ENCODE measurements at places on chromosomes 16 and 17.
A peak's percentile ranks its signal among the peaks of the same experiment; 100 is the strongest.

GRCh38 chr16:89761304-89761922, 40.1 kb downstream of the ZNF276 start:
- DNase-seq = no peak

GRCh38 chr16:64375391-64375980, 746.4 kb downstream of the CDH11 start:
- no peak for DNase-seq

DNA sequence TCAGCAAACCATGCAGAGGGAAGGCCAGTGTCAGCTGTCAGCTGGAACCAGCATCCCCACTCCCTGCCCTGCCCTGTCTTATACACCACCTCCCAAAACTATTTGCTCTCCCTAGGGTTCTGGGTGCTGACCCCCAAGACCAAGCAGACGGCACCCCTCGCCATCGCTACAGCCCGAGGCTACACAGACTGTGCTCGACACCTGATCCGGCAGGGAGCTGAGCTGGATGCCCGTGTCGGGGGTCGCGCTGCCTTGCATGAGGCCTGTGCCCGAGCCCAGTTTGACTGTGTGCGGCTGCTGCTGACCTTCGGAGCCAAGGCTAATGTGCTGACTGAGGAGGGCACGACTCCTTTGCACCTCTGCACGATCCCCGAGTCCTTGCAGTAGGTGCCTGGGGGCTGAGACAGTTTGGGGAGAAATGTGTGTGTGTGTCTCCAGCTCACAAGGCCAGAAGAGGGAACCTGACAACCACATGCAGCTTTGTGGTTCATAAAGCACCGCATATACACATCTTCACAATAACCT, 1.5 kb downstream of the ASB16 start:
- no peak for DNase-seq

DNA sequence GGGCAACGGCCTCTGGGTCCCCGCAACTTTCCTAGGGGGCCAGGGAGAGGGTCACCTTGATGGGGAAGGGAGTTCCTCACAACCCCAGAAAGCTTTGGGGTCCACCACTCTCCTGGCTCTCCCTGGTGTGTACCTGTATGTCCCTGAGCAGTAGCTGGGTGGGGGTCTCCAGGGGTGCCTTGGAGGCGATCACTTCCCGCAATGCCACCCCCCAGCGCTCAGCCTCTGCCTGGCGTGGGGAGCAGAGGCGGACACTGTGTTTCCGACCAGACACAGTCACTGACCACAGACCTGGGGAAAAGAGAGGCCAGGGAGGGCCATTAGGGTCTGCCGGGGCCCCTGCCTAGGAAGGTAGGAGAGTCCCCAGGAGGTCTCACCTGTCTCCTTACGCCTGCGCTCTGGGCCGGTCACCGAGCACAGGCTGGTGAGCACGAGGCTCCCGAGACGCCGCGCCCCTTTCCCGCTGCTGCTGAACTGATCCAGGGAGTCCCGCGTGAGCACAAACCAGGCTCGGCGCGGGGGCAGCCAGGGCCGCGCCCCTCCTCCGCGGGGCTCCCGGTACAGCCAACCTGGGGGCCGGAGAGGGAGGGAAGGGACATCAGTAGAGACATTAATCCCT, 3.4 kb downstream of the PLEKHH3 start:
- no peak for DNase-seq

GRCh38 chr16:23514381-23515152, 4.3 kb upstream of the GGA2 start:
- DNase-seq = no peak

GRCh38 chr16:73020409-73020884, 27.5 kb downstream of the ZFHX3 start:
- no peak for DNase-seq

DNA sequence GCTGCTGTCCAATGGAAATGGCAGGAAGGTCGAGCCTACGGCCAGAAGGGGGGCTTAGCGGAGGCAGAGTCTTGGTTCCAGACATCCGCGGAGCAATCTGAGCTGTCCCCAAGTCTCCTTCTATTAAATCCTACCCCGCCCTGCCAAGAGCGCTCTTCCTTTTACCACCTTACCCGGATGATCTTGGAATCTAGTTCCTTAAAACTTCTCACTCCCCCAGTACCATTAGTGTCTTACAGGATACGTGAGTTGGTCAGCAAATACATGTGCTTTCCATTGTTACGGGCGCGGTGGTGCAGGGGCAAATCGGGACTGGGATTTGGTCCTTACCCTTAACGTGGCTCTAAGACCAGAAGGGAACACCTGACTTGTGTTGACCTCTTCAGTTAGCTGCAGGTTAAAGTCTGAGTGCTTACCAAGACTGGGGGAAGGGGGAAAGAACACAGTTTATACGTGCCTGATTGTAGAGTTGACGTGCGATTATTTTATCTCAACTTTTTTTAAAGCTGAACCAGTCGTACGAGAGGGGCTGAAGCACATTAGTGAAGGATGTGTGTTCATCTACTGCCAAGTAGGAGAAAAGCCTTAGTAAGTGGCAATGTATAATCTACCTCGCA, 495 bp downstream of the TXNDC17 start:
- DNase-seq = no peak

GRCh38 chr16:9447195-9447551, 355.7 kb downstream of the HAPSTR1 start:
- no peak for DNase-seq

- no peak for DNase-seq
Observed at GRCh38 chr17:75228847-75229246, 23.4 kb downstream of the NUP85 start.

DNA sequence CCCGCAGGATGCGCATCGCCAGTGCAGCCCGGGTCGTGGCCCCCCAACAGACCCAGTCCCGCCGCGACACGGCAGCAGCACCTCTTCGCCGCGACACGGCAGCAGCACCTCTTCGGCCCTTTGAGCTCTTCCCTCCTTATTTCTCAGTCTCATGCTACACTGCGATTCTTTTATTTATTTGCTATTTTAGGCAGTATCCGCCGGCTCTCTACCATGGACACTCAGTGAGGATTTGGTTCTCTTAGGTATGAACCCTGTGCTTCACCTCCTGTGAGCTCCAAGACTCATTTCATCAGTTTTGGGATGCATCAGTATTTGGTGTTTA, 8.3 kb upstream of the MAP2K3 start:
- DNase-seq = no peak

GRCh38 chr16:3058139-3059030, 7.1 kb upstream of the IL32 start:
- peak; percentile 42 for DNase-seq

DNA sequence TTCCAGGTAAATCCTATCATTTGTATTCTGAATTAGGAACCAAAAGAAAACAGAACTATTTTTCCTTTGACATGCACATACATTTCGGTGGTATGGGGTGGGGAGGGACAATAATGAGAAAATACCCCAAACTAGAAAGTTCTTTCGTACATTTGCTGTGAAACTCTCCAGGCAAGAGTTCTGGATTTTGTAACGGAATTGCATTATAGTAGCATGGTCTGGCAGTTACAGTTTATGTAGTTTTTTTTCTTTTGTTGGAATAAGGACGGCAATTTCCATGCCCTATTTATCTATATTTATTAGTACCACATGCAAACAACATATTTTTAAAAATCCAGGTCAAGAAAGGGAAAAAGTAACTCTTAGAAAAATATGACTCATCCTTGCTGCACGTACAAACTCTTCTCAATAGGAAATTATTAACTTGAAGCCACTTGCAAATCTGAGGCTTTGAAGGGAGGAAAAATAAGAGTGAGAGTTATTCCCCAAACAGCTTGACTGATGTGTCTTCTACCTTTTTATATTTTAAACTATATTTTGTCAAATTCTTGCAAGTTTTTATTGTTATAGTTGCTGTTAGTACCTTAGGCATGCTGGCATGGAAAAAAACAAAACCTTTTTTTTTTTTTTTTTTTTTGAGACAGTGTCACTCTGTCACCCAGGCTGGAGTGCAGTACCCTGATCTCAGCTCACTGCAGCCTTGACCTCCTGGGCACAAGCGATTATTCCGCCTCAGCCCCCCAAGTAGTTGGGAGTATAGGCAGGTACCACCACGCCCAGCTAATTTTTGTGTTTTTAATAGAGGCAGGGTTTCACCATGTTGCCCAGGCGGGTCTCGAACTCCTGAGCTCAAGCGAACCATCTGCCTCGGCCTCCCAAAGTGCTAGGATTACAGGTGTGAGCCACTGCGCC, 69.3 kb downstream of the WWP2 start:
- no peak for DNase-seq

- no peak for DNase-seq
Observed at GRCh38 chr17:76535788-76536510, 1.6 kb downstream of the CYGB start.

DNA sequence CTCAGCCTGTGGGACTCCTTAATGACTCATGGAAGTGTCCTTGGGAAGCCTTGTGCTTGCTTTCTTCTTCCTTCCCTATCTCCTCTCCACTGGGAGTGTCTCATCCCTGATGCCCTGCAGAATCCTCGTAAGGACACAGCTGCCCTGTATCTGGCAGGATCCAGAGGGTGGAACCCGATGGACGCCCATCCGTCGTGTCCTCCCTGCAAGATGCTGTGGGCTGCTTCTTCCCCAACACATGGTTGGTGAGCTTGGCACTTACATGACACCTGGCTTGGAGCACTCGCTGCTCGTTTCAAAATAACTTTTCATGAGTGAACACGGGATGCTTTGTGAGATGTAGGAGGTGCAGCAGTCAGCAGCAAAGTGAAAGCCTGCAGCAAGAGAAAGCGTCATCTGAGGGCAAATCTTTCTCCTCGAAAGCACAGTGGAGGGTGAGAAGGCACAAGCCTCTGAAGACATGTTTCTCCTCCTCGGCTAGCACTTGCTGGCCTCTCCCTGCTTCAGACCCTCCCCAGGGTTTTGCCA, 3.3 kb downstream of the CCL15 start:
- DNase-seq = no peak

- no peak for DNase-seq
Observed at GRCh38 chr17:15031975-15032374, 233.2 kb downstream of the PMP22 start.

GRCh38 chr17:82884970-82885353, 45.1 kb upstream of the ZNF750 start:
- DNase-seq = no peak

GRCh38 chr17:10623737-10624338, 33.3 kb downstream of the MYH3 start:
- DNase-seq = no peak

All from renal pelvis (tissue), 12 donors.